ENCODE measurements at places on chromosomes 7 and 10. TPM values are rescaled to one million over a fixed set of nuclear protein-coding genes. Genes with fewer than 3 reads are reported as not detected.
A peak's percentile ranks its signal among the peaks of the same experiment; 100 is the strongest.

DNA sequence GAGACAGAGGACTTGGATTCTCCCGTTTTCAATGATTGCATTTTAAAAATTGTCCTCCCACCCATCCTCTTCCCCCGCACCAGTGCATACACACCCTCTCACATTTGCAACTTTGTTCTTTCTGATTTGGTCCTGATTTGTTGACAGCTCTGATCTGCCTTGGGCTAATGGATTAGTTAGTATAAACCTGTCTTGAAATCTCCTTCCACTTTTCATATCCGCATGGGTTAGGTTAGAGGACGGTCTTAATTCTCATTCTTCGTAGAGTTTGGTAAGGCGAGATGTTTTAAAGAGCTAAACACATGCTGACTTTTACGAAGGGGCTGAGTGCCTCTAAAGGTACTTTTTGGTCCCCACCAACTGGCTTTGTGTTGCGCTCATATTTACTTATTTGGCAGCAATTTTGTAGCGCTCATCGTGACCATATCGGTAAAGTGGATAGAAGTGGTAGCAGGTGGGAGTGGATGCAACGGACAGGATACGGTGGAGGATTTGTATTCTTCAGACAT is 1.1 kb downstream of the AHR start:
- H3K36me3 ChIP-seq, result no peaks in the 10 kb centered on the region
- H3K4me1 ChIP-seq, result peaks cover 8% of the 10 kb centered on the region
- DNase-seq, result peak; percentile 23

- no peak overlapping the region for H3K27ac ChIP-seq
- no peak overlapping the region for H3K4me3 ChIP-seq
- peaks cover 33% of the 10 kb centered on the region for H3K36me3 ChIP-seq
- DNase-seq, result no peak
- H3K4me1 ChIP-seq, result peaks cover 5% of the 10 kb centered on the region
Observed at GRCh38 chr10:119441151-119441821, 101.2 kb downstream of the RGS10 start.

Gene SORCS3
- not detected for total RNA-seq

- H3K27ac ChIP-seq, result no peak overlapping the region
- no peaks in the 10 kb centered on the region for H3K36me3 ChIP-seq
- no peaks in the 10 kb centered on the region for H3K27me3 ChIP-seq
- no peaks in the 10 kb centered on the region for H3K4me1 ChIP-seq
Observed at GRCh38 chr7:21412410-21412851, 15.5 kb upstream of the SP4 start.

- H3K27me3 ChIP-seq, result no peaks in the 10 kb centered on the region
- DNase-seq, result no peak
- H3K27ac ChIP-seq, result no peak overlapping the region
- H3K36me3 ChIP-seq, result no peaks in the 10 kb centered on the region
- H3K4me1 ChIP-seq, result no peaks in the 10 kb centered on the region
- H3K4me3 ChIP-seq, result no peak overlapping the region
Observed at GRCh38 chr10:130817674-130818073, 493.8 kb downstream of the TCERG1L start.

Gene TMEM209
- total RNA-seq, result 23.5 TPM

GRCh38 chr7:132248841-132249240 is 327.4 kb downstream of the PLXNA4 start:
- no peaks in the 10 kb centered on the region for H3K4me1 ChIP-seq
- H3K27me3 ChIP-seq, result no peaks in the 10 kb centered on the region
- DNase-seq, result no peak
- no peak overlapping the region for H3K4me3 ChIP-seq
- H3K27ac ChIP-seq, result no peak overlapping the region

DNA sequence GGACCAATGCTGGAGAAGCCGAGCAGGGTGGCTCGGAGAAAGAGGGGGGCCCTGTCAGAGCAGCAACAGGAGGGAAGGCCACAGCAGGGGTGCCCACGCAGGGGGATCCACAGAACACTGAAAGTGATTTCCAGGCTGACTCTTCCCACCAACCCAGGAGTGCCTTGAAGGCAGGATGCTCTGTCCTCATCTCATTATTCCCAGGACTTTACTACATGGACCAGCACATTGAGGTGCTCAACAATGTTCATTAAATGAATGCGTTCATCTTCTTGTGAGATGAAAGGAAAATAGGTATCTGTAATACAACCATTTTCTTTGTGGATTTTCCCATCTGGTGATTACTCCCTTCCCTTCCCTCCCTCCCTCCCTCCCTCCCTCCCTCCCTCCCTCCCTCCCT is 71.0 kb downstream of the COL26A1 start:
- no peak overlapping the region for H3K27ac ChIP-seq
- no peaks in the 10 kb centered on the region for H3K36me3 ChIP-seq
- peaks cover 50% of the 10 kb centered on the region for H3K27me3 ChIP-seq
- H3K4me1 ChIP-seq, result no peaks in the 10 kb centered on the region

DNA sequence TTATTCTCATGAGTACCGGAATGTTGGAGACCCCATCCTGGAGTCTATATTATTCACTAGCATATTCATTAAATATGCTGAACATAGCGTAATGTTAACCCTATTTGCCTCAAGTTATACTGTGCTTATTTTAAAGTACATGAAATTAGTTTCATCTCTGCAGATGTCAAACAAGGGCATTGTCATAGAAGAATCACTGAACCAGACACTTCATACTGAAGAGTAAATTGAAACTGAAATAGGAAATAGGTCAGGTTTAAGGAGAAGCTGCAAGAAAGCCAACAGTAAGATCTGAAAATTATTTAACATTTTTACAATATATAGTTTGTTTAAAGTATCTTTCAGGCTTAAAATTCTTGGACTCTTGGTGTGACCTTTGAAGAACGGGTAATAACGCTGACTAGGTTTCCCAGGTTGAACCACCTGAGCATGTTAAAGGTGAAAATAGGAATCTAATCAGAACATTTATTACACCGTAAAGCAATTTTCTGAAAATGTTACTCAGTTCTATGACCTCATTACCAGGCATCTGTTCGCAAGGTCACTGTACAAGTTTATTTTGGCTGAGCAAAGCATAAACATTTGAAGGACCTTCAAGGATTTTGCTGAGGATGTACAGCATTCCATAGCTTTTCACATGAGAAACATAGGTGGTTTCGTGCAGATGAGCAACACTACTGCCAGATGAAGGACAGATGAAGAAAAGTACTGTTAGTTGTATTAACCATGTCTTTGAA is 82.7 kb downstream of the REEP3 start:
- DNase-seq, result no peak
- no peaks in the 10 kb centered on the region for H3K27me3 ChIP-seq
- no peak overlapping the region for H3K4me3 ChIP-seq
- no peak overlapping the region for H3K27ac ChIP-seq
- H3K36me3 ChIP-seq, result no peaks in the 10 kb centered on the region
- no peaks in the 10 kb centered on the region for H3K4me1 ChIP-seq
